ENCODE measurements at places on chromosomes 4 and X.

DNA sequence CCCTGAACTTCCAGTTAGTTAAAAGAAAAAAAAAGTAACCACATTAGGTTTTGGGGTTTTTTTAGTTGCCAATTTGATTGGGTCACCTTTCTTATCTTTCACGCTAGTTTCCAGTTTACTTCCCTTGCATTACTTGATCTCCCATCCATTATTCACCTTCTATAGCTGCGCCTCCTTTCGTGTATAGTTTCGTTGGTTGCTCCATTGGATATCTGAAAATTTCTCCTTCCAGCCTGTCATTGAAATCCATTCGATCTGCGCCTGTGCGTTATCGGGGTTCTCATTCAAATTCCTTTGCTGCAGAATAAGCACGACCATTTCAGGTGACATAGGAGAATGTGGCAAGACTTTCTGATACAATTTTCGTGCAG is 764 bp downstream of the TRAPPC11 start:
- DNase-seq, result no peak

- DNase-seq, result no peak
Observed at GRCh38 chr4:19130866-19131265, 1109.3 kb upstream of the LCORL start.

DNA sequence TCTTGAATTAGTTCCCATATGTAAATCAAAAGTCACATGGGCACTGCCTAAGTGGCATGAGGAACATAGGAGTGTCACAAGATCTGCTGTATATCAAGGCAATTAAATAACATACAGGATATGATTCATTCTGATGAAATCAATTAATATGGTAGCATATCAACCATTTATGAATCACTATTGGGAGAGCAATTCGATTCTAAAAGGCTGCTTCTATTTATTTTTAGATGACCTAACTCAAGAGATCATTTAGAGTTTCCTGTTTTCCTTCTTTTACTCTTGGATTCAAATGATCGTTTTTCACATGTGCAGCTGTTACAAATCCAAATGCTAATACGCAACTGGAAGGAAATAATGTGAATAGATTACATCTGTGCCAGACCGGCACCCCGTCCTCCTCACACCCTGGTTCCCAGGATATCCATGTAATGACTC is 81.9 kb downstream of the HCCS start:
- no peak for DNase-seq

- no peak for DNase-seq
Observed at GRCh38 chr4:12729384-12729783, 754.8 kb downstream of the RAB28 start.

- DNase-seq, result peak; percentile 38
Observed at GRCh38 chrX:49199906-49200771, at the start of gene SYP. Gene SYP (minus strand): TSS chrX:49200193. CDS start chrX:49200186, 7 bp downstream.

- DNase-seq, result no peak
Observed at GRCh38 chrX:131219271-131219670, 69.8 kb downstream of the IGSF1 start.

DNA sequence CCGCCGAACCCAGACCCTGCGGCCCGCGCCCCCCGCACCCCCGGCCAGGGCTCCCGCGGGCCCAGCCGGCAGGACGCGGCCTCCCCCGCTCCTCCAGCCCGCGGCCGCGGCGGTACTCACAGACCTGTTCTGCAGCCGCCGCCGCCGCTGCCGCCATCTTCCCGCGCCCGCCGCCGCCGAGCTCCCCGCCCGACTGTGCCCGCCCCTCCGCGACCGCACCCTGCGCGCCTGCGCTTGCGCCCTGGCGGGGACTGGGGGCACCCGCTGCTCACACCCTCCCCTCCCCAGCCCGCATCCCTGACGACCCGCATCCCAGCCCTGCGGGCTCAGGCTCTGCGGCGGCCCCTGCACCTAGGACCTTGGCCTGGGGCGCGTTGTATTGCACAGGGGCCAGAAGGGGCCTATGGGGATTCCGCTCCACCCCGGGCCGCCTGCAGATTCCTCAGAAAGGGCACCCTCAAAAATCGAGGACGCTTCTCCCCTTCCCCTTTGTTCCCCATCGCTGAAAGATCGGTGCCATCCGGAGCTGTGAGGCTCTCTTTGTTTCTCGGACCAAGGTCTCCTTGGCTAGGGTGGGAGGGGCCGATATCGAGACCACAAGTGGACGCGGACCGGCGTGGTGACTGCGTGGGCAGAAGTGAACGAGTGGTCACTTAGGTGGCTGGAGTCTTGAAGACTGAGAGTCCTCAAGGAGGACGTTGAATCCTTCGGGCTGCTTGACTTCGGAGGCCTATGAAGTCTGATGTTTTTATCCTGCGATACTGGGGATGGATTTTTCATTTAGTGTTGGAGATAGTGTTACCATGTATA is at the start of gene SGCB:
Gene SGCB (minus strand): TSS at position 197 of the 810 bp plus-strand sequence. CDS start 40 bp downstream, at position 157.
- DNase-seq, result no peak

- no peak for DNase-seq
Observed at GRCh38 chrX:38651625-38652601, 90.6 kb downstream of the TSPAN7 start.

DNA sequence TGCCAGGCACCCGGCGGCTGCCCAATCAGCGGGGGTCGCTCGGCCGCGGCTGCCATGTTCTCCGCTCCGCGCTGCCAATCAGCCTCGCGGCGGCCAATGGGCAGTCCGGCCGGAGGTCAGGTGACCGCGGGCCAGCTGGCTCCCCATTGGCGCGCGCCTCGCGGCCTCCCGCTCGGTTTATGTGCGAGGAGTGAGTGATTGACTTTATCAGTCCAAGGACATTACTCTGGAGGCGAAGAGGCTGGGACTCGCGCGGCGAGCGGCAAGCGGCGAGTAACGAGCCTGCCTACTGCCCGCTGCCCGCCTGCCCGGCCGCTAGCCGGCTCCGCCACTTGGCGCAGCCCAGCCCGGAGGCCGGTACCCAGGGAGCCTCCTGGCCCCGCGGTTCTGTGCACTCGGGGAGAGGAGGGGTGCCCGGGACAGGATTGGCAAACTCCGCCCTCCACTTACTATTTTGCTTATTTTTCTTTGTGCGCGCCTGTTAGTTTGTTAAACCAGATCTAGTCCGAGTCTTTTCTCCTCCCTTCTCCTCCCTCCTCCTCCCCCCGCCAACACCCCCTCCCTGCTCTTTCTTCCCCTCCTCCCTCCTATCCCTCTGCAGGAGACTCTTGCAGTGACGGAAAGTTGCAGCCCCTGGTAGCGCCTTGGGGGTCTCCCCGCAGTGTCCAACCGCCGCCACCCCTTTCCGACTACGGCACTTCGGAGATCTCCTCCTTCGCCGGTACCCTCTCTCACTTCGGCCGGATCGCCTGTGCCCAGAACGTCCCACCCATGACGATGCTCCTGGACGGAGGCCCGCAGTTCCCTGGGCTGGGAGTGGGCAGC is at the start of gene ZIC3:
Gene ZIC3 (plus strand): TSS at position 207 of the 825 bp plus-strand sequence. CDS start 565 bp downstream, at position 772.
- no peak for DNase-seq

GRCh38 chr4:114368751-114369150 is 229.9 kb upstream of the UGT8 start:
- no peak for DNase-seq

DNA sequence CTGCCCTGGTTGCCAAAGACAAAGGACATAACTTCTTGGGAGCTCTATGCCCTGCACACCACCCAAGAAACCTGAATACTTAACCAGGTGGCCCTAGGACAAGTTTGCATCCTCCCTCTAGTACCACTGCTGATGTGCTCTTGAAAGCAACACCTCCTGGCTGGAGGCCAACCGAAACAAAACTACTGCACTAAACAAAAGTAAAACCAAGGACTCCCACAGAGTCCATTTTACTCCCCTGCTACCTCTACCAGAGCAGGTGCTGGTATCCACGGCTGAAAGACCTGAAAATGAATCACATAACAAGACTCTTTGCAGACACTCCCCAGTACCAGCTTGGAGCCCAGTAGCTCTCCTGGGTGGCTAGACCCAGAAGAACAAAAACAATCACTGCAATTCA is 941.8 kb downstream of the RAPGEF2 start:
- no peak for DNase-seq

DNA sequence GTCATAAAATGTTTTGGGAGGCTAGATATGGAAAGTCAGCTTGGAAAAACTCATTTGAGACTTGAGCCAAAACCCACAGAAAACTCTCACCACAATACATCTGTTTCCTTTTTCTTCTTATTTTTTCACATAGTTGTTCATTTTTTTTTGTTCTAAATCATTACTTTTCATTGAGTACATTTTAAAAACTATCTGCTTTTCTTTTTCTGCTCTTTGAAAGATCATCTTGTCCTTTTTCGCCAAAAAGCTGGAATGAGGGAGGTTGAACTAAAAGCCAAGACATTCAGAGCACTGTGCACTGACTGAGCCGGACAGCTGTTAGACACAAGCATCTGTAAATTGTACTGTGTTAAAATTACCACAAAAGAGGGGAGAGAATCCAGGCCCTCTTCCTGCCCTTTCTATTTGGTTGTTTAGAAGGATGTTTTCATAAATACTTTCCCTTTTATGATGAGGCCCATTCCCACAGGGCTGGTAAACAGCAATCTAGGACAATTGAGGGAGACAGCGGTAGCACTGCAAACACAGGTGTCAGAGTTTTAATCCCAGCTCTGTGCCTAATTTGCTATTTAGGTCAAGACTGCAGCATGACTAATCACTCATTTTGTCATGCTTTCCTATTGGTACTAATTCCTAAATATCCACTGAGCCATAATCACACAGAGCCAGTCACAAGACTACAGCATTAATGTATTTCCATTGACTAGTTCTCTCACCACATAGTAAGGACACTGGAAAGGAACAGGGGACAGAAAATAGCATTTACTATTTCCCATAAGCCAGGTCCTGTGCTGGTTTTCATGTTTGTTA is 7.3 kb upstream of the RNF150 start:
- DNase-seq, result no peak

GRCh38 chr4:148056879-148057278 is 325.0 kb downstream of the ARHGAP10 start:
- DNase-seq, result no peak

DNA sequence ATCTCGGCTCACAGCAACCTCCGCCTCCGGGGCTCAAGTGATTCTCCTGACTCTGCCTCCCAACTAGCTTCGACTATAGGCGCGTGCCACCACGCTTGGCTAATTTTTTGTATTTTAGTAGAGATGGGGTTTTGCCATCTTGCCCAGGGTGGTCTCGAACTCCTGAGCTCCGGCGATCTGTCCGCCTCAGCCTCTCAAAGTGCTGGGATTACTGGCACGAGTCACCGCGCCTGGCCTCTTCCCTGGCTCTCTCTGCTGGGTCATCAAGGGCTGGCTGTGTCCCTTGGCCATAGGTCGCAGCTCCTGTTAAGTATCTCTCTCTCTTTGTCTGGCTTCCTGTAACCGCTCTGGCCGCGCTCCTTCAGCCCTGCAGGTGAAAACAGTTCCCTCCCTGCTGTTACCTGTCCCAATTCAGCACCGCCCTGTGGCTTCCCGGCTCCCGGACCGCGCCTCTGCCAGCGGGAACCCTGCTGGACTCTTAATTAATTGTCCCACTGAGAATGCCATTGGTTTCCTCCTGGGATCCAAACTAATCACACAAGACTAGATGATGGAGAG is 1.3 kb upstream of the RGS12 start:
- no peak for DNase-seq

DNA sequence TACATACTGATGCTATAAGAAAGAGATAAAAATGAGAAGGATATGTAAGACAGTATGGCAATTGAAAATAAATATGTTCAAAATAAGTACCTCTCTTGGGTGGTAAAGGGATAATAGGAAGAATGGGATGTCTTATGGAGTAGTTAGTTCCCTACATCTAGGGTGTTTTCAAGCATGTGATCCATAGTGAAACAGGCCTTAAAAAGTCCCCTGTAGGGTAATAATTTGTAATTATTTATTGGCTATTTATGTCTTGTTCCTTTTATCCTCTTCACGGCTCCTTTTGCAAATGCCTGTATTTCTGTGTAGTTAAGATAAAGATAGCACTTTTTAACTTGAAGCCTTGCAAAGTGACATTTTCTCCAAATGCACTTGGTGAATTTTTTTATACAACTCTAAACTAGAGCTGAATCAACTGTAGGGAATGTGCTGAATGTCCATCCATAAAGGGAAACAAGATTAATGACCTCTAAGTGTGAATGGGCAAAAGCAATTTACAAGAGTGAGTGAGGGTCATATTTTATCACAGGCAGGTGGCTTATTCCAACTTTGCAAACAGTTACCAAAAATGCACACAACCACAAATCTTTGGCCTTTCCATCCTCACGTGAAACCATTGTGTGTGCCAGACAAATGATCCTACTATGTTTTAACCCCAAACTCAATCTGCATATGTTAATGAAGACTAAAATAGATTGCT is 299.0 kb downstream of the KCNIP4 start:
- no peak for DNase-seq

DNA sequence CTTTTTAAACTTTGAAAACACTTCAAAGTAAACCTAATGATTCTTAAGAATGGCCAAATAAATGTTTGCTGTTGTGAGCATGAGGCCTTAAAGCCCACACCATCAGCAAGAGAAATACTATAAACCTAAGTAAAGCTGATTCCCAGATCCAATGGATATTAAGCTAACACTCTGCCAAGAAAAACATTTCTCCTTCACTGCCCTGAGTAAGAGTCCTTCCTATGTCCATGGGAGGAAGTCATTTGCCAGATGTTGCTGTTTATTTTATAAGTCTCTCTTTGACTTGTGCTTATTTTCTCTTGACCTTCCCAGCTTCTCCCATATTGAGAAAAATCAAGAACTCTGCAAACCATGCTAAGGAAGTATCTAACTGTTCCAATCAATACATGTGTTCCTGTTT is 154.3 kb upstream of the EDNRA start:
- no peak for DNase-seq

- DNase-seq, result no peak
Observed at GRCh38 chrX:140712413-140713173, 3.0 kb downstream of the LINC00632 start.

GRCh38 chr4:9143421-9144080 is 26.7 kb upstream of the FAM90A26 start:
- DNase-seq, result no peak

- no peak for DNase-seq
Observed at GRCh38 chrX:38426785-38427184, 74.4 kb downstream of the OTC start.

- DNase-seq, result no peak
Observed at GRCh38 chr4:156623376-156623775, 348.2 kb downstream of the PDGFC start.

- DNase-seq, result no peak
Observed at GRCh38 chrX:77444545-77444944, 2.6 kb upstream of the FGF16 start.

DNA sequence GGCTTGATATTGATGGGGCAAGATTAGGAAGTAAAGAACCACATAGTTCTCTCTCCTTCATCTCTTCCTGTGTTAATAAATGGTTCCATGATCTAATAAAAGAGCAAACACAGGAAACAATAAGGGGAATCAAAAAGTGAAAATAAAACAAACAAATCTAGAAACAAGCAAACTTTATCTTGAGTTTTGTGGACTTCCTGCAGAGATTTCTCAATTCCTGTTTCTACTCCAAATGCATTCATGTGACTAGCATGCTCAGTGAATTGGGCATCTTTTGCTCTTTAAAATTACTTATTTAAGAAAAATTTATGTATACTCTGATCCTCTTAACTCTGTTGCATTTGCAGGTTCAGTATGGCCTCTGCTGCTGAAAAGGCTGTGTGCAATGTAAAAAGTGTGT is 682.0 kb downstream of the KCTD8 start:
- no peak for DNase-seq

DNA sequence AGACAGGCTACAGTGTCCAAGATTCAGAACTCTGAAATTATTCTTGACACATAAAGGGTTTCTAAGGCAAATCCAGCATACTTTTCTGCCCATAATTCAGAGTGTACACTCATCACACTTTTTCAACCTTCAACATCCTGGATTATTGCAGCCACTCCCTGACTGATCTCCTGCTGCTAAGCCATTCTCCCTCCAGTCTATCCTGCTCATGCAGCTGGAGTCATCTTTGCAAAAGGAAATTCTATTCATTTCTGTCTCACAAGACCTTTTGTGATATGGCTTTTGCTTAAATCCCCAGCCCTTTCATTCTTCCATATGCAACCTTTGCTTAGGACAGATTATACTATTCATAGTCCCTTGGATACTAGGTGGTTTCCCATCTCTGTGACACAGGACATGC is 236.1 kb upstream of the LDB2 start:
- no peak for DNase-seq
